ENCODE measurements at places on chromosomes 3 and 15.

DNA sequence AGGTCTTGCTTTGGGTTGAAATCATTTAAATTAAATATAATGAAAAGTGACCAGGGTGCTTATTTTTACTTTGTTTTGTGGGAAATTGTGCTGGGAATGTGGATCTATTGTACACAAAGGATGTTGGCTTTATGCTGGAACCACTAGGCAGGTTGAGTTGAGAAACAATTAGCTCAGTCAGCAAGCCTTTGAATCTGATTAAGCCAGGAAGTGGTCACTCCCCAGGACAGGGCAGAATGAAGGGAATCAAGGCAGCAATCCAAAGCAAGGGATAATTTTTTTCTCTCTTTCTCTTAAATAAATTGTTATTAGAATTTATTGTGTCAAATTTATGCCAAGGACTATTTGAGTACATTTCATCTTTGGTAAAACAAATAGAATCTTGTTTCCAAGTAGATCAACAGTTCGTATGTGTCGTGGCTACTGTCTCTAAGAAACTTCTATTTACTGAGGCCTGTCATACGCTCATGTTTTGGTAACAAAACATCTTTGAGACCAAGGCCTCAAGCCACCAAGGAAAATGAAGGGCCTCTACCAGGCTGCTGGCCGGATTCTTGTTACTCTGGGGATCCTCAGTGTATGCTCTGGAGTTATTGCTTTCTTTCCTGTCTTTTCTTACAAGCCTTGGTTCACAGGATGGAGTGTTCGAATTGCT lies at the start of gene TMEM212:
TSS of gene TMEM212 (plus strand) at position 486 of the 655 bp plus-strand sequence. CDS start at position 521, 35 bp downstream.
- no peak for DNase-seq

DNA sequence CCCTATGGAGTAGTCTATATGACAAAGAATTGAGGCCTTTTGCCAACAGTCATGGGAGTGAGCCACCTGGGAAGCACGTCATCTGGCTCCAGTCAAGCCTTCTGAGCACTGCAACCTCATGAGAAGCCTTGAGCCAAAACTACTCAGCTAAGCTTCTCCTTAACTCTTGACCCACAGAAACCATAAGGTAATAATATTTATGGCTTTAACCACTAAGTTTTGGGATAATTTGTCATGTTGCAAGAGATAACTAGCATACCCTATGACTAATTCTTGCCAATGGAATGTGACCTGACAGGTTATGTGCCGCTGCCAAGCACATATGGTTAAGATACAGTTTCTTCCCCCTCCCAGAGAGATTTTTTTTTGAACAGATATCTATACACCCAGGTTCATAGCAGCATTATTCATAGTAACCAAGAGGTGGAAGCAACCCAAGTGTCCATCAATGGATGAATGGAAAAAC lies 11.8 kb upstream of the SLC6A11 start:
- no peak for DNase-seq

DNA sequence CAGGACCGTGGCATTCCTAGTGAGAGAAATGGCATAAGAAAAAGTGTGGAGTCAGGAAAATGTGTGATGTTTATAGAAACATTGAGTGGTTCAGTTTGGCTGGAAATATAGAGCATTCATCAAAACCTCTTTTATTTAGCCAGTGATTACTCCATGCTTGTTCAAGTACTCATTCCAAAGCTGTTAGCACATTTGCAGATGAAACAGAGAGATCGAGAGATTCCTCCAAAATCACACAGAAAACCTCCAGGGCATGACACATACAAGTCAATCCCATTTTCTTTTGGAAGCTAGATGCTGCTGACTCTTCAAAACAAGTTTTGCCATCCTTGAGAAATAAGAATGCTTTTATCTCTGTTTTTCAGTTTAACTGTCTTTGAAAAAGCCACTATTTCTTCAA lies 11.5 kb upstream of the MB21D2 start:
- no peak for DNase-seq

DNA sequence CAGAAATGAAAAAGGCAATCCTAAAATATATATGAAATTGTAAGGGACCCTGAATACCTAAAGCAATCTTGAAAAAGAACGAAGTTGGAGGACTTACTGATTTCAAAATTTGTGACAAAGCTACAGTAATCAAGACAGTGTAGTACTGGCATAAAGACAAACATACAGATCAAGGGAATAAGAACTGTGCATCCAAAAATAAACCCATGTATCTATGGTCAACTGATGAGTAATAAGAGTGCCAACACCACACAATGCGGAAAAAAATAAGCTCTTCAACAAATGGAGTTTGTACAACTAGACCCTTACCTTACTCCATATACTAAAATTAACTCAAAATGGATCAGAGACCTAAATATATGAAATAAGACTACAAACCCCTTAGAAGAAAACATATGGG lies 29.6 kb downstream of the GSK3B start:
- no peak for DNase-seq

GRCh38 chr3:25144430-25144829 lies 283.6 kb upstream of the RARB start:
- DNase-seq = no peak

DNA sequence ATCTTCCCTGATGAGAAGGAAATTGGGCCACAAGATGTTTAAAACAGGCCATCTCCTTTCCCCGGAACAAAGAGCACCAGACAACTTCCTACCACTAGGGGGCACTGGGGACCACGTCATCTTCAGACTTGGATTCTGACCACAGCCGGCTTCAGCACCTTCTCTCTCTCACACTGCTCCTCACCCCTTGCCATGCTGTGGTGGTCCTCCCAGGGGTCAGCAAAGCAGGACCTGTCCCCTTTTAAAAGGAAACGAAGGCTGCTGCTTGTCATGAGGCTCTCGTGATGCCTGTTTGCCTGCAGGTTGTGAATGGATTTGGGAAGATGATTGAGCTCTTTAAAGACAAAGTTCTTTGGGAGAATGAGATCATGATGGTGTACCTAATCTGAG lies 16.2 kb downstream of the RFT1 start:
- peak; percentile 84 for DNase-seq

DNA sequence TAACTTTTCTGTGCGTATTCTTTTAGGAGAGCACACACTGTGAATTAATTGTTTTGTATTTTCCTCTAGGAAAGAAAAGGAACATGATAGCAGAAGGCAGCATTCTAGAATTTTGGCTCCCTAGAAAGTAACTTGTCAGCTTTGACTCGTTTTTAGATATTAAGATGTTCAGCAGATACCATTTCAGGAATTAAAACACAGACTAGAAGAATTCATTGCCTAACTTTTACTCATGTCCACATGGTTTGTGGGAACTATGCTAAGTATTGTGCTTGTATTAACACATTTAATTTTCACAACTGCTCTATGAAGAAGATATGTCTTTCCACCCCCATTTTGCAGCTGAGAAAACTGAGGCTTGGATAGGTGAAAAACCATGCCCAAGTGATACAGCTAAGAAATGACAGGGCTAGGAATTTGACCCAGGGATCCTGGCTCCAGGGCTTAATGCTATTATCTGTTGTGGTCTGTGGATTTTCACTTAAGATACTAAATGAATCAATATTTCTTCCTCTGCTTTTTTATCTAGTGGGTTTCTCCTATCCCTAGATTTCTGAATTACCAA lies 128.8 kb downstream of the MITF start:
- no peak for DNase-seq

DNA sequence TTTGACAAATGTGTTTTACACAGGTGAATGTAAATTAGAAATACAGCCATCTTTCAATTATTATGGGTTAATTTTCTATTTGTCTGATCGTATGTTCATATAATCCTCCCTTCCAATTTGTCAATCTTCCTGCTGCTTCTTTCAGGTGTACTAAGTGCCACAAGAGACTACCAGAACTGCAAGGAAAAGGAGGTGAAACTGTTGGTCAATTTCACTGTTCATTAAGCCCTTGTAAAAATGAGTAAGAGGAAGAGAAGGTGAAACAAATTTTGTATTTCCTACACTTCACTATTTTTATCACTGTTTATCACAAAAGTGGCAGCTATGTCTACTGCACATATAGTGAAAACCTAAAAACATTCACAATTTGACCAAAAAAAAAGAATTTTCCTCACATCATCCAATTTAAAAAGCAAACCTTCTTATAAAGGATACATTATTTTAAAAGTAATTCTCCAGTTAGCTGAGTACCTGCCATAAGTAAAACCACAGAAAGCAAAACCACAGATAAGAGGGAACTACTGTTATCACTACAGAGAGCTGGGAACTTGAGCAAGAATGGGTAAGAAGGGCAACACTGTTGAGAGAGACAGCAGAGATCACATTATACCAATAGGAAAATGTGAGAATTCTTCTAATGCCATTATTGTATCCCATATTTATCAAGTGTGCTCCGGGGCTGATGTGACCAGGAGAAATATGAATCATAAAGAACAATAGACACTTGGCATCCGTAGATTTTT lies 163.0 kb downstream of the TBC1D5 start:
- DNase-seq = no peak

DNA sequence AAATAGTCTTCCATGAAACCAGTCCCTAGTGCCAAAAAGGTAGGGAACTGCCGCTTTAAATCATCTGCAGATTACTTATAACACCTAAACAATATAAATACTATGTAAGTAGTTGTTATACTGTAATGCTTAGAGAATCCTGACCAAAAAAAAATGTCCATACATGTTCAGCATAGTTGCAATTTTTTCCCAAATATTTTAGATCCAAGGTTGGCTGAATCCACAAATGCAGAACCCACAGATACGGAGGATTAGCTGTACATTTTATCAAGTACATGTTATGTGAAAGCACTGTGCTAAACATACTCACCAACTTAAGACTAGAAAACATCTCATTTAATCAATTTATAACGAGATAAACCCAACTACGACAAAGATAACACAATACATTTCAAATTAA lies 9.3 kb downstream of the MSL2 start:
- DNase-seq = no peak

- DNase-seq = no peak
Measured at GRCh38 chr15:63880744-63881143, 47.0 kb upstream of the HERC1 start.

DNA sequence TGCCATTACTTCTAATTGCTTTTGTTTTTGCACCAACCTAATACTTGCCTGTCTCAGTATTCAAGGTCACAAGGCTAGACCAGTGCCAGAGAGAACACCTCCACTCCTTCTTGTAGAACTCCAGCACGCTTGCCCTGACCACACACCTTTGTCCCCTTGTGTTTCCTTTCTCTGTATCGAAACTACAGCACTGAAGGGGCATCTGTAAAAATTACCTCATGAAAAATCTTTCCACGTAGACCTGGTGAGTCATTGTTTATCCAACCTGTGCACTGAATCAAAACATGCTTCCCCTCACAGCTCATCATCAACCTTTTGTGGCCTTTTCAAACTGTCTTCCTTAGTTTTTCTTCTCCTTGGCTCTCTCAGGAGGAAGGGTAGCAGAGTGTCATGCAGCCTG lies 259.5 kb downstream of the THRB start:
- no peak for DNase-seq

GRCh38 chr15:79989682-79990081 lies 18.7 kb upstream of the BCL2A1 start:
- no peak for DNase-seq

DNA sequence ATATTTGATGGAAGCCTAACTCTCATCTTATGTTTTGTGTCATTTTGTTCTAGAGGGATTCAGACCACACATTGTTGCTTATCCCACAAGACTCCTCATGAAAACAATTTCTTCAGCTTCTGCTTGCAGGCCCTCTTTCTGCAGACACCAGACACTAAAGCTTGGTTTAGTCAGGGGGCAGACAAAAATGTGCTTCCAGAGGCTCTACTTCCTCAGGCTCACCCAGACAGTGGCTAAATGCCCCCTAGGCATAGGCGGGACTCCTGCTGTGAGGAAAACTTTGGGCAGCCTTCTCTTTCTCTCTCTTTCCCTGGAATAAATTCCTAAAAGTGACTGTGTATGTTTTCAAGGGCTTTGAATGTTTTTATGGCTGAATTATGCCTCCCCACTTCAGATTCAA lies 435.4 kb upstream of the ATP11B start:
- no peak for DNase-seq

DNA sequence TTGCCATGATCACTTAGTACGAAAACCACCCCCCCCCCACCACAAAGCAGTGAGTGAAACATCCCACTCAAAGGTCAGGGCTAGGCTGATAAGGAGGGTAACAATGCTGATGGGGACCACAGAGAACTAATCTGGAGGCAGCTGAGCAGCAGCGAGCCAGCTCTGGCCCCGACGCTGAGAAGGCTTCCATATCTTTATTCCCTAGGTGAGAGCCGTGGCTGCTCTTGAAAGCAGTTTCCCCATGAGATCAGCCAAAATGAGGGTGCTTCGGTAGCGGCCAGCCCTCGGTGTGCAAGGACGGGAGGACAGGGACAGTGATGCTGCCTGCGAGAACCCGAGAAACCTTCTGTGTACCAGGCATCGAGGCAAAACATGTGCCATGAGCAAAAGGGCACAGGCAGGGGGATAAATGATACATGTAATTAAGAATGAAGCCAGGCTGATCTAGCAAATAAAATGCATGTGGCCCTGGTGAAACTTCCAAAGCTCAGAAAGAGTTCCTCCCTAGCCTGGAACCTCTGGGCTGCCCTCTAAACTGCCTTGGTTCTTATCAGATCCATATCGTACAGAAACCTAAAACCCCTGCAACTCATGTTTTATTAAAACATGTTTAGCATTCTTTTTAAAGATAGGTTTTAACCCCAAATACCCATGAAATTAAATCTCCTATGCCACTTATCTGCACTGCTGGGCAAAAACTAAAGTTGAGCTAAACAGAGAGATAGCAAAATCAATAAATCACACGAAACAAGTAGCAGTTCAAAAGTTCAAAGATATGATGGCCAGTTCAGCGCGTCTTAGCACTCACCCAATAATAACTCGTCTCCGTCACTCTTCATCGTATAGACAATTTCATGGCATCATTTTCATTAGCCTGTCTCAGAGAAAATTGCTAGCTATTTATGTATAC lies 337.3 kb downstream of the FOXP1 start:
- DNase-seq = no peak

All from right cardiac atrium (tissue), 5 donors.